ENCODE measurements at places on chromosomes 3 and 15.

DNA sequence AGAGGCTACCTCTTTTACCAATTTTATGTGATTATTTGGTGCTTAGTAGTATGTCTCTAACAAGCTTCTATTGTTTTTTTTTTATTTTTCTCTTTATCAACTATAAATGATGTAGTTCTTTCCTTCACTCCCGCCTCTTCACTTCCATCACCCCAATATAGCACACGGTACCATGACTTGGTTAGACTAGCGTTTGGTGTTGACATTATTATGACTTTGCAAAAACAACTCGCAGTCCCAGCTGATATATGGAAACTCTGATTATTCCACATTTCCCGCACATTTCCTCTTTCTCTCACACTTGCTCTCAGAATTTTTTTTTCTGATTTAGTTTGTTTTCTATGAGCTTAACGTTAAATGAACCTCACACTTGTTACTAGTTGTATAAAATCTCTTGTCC, 162.2 kb downstream of the GREM1 start:
- no peak for DNase-seq

DNA sequence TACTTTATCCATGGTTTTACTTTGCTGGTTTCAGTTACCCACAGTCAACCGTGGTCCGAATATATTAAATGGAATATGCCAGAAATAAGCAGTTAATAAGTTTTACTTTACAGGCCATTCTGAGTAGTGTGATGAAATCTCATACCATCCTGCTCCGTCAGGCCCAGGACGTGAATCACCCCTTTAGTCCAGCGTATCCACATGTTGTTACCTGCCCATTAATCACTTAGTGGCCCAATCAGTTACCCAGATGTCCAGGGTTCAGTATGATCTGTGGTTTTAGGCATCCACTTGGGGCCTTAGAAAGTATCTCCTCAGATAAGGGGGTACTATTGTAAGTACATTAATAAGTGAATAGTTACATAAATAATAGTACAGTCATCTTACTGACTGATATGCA, 88.0 kb downstream of the TTBK2 start:
- DNase-seq: no peak

DNA sequence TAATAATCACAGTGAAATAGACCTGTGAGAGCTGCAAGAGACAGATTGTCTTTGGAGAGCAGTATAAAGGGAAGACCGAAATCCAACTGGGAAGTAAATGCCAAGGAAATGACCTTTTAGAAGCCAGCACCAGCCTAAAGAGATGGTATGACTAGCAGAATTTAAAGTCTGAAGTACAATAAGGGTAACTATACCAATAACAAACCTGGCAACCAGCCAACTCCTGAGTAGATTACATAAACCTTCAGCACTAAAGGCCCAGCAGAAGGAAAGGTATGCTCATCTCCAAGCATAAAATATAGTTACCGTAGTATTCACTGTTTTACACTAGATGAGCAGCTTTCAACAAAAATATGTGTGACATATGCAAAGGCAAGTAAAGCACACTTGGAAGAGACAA, 155.1 kb upstream of the SATB1 start:
- DNase-seq: no peak

DNA sequence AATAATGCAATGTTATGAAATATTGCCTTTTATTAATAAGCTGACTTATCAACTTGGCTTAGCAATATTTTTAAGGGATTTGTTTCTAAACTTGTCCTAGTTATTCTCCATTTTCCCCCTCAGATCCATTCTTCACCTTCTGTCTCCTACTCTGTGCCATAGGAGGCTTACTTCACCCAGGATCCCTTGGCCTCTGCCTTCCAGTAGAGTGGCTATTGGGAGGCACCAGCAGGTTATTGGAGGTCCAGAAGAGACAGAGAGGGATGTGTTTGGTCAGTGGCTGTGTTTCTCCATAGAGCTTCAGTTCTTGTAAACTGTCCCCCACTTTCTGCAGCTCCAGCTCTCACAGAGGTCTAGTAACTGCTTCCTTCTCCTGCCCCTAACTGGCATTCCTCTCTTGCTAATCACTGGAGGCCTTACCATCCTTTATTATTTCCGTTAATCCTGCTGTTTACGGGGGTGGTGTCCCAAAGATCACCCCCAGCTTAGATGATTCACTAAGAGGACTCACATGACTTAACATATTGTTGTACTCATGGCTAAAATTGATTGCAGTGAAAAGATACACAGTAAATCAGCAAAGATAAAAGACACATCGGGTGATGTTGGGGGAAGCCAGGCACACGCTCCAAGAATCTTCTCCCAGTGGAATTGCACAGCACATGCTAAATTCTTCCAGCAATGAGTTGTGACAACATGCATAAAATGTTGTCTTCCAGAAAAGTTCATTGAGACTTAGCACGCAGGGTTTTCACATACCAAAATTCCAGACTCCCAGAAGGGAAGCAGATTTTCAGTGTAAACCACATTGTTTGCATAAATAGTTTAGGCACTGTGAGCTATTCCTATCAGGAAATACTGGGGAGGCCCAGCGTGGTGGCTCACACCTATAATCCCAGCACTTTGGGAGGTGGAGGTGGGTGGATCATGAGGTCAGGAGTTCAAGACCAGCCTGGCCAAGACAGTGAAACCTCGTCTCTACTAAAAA, 67.5 kb downstream of the RPL22L1 start:
- DNase-seq: no peak

- DNase-seq: no peak
Observed at GRCh38 chr15:101175401-101175800, 76.4 kb downstream of the CHSY1 start.

DNA sequence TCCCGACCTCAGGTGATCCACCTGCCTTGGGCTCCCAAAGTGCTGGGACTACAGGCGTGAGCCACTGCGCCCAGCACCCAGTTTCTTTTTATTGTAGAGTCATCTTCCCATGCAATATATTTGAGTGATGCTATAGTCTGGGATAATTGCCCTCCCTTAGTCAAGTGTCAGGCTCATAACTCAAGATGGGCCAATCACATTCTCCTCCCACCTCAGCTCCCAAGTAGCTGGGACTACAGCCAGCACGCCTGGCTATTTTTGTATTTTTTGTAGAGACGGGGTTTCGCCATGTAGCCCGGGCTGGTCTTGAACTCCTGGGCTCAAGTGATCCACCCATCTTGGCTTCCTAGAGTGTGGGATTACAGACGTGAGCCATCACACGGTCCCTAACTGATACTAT, 15.2 kb upstream of the PTPN9 start:
- no peak for DNase-seq

- no peak for DNase-seq
Observed at GRCh38 chr3:108209579-108209978, 12.6 kb downstream of the IFT57 start.

GRCh38 chr3:70606018-70606417, 293.6 kb upstream of the MDFIC2 start:
- no peak for DNase-seq

GRCh38 chr15:64149893-64150578, 1.5 kb upstream of the SNX22 start:
- DNase-seq: no peak

DNA sequence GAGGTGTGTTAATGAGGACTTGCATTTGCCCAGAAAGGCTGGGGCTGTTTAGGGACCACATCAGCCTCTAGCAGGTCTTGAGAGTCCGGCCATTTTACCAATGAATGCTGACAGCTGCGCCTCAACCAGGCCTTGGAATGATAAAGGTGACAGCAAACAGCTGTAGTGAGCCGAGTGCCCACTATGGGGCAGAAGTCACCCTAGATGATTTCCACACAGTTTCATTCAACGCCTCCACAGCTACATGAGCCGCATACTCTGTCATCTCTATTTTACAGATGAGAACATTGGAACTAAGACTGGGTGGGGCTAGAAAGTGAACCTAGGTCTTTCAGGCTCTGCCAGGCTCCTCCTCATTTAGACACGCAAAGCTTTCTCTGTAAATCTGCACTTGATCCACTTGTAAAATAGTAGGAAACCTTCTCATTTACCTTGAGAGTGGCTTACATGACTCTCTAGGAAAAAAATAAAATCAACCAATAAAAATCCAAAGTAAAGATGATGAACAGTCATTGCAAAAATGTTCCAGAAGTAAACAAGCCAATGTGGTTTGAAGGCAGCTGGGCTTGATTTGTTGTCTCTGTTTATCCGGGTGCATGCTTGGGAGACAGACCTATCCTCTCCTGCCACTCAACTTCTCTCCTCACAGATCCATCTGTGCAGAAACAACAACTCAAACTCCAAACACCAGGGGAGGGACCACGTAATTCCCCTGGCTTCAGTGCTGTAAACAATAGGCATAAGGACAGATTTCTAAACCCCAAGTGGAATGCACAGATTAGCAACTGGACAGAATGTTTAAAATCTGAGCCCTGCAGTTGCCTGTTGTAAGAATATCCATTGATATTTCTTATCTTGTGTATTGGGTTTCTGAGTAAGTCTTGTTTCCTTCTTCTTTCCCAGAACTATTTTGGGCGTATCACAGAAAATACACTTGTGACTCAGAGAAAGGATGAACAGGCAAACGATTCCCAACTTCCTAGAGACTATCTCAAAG, 31.5 kb upstream of the LDHAL6B start:
- DNase-seq: peak; percentile 33

- DNase-seq: no peak
Observed at GRCh38 chr3:15367059-15367458, 34.7 kb upstream of the SH3BP5 start.

GRCh38 chr3:66396888-66397287, 103.9 kb downstream of the LRIG1 start:
- no peak for DNase-seq

- no peak for DNase-seq
Observed at GRCh38 chr3:71025516-71025915, 558.0 kb downstream of the FOXP1 start.

DNA sequence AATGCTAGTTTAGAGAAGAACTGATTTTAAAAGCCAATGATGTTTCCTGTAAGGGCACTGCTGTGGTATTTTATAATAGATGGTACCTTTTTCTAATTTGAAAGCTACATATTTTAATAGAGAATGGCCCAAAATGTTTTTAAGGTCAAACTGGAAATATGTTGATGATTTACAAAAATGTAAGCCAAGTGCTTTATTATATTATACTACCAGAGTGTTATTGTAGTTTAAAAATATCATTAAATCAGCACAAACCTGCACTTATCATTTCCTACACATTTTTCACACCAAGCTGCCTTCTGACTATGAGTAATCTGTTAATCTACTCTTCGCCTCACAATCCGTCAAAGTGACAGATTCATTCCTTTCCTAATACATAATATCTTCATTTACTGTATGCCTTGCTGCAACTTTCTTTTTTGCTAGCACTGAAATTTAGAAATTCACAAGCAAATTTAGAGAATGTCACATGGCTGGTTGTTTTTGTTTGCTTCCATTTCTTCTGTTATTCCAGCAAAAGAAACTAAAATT, 126.4 kb upstream of the FAM3D start:
- DNase-seq: no peak

- no peak for DNase-seq
Observed at GRCh38 chr15:90872486-90873184, 4.2 kb downstream of the FURIN start.

- no peak for DNase-seq
Observed at GRCh38 chr3:55174747-55175146, 246.9 kb upstream of the LRTM1 start.
